IPS DF 6.9 (cell line): ENCODE measurements at places on chromosomes 6 and 20.
A peak's percentile ranks its signal among the peaks of the same experiment; 100 is the strongest.

DNA sequence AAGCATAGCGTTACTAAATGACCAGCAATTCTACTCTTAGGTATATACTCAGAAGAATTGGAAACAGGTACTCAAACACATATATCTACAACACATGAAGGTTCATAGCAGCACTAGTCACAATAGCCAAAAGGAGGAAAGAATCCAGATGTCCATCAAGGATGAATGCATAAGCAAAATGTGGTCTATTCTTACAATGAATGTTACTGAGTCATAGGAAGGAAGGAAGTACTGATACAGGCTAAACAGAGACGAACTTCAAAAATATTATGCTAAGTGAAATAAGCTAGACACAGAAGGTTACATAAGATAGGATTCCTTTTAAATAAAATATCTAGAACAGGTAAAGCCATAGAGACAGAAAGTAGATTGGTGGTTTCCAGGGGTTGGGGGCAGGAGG, 93.5 kb downstream of the MAP3K7 start:
- DNase-seq, result no peak

GRCh38 chr6:36340618-36341454, 4.1 kb upstream of the BNIP5 start:
- DNase-seq, result no peak

- DNase-seq, result no peak
Measured at GRCh38 chr20:49483018-49483695, 689 bp upstream of the KCNB1 start.

DNA sequence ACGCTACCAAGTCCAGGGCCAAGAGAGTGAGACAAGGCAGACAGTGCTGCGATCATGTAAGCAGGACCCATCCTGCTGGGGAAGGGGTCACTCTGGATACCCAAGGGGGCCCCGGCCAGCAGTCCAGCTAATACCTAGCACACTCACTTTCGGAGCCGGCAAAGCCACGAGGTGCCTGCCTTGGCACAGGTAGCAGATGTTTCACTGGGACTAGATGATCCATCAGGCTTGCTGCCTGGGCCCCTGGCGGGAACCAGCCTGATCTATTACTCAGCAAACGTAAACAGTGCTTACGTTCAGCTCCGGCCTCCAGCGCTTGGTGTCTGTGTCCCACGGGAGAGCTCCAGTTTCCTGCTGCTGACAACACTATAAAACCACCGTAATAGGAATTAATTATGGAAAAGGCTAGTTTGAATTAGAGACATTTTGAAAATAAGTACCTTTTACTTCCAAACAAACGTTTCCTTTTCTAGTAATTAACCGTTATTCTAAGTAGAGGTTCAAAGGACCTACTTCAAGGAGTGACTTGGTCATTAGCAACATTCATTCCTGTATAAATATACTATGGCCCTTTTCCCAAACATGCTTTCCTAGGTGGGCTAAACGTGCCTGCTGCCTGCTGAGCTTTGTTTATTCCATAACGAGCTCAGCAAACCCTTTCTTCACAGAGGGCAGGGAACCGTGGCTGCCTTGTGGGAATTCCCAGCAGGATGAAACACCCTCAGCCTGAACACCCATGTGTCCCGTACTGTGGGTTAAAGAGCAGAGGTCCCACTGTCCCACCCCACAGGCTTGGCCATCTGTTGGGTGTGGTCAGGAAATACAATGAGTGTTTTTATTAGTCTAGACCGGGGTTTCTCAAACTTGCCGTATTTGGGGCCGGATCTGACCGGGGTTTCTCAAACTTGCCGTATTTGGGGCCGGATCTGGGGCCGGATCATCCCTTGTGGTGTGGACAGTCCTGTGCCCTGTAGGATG, 18.4 kb downstream of the SLC22A23 start:
- DNase-seq, result no peak

- DNase-seq, result no peak
Measured at GRCh38 chr6:137017081-137017480, 27.7 kb downstream of the IL20RA start.

GRCh38 chr6:140601021-140601808, 1226.8 kb upstream of the CITED2 start:
- no peak for DNase-seq

DNA sequence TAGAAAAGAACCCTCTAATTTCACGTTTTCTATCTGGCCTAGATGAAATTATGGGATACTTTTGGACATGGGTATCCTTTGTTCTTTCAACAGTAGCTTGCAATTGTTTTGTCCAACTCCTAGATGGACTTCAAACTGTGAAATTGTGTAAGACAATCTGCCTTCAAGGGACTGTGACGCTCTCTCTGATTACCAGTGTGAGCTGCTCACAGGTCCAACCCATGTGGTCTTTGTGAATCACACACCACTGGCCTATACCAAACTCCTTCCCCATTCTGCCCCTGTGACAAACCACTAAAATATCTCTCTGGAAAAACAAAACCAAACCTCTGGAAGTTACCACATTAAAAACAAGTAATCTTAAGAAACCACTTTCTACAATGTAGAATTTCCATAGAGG, 59.5 kb downstream of the NINL start:
- DNase-seq, result no peak

GRCh38 chr6:169288591-169288990, 34.9 kb upstream of the THBS2 start:
- DNase-seq, result no peak

- DNase-seq, result no peak
Measured at GRCh38 chr6:170378502-170378901, 71.9 kb downstream of the FAM120B start.

DNA sequence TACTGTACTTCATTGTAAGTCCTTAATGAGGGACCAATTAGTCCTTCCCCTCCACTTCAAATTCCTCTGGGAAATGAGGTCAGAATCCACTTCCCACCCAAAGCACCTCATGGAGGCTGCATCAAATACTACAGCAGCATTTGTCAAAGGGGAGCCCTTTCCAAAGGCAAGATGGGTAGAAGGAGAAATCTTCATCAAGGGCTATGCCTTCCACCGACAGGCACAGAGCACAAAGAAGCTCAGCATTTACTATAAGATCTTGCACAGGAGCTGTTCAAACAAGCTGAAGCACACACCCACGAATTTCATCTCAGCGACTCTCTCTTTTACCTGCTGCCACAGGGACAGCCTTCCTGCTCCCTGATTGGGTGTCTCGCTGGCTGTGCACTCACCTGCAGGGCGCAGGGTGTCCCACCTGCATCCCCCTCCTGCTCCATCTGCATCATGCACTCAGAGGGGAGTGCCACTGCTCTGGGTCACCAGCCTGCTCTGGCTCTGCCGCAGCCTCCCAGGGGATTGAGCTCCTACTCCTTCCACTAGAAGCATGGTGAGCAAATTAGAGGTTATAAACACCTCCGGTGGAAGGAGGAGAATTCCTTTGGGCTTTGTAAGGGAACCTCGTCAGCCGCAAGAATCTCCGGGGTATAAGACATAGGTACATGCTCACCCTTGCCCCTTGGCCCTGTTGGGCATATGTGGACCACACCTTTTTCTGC, 164.5 kb downstream of the ATXN1 start:
- no peak for DNase-seq

GRCh38 chr20:24991897-24992486, 559 bp downstream of the APMAP start:
- DNase-seq, result no peak

GRCh38 chr6:149854532-149854931, 9.6 kb downstream of the LRP11 start:
- no peak for DNase-seq

GRCh38 chr6:7414811-7415210, 25.2 kb downstream of the RIOK1 start:
- DNase-seq, result no peak

GRCh38 chr20:43934833-43935232, 20.2 kb downstream of the TOX2 start:
- no peak for DNase-seq

- no peak for DNase-seq
Measured at GRCh38 chr20:38842026-38842425, 36.5 kb downstream of the PPP1R16B start.

GRCh38 chr6:21665392-21666200, 72.0 kb downstream of the SOX4 start:
- peak; percentile 76 for DNase-seq

DNA sequence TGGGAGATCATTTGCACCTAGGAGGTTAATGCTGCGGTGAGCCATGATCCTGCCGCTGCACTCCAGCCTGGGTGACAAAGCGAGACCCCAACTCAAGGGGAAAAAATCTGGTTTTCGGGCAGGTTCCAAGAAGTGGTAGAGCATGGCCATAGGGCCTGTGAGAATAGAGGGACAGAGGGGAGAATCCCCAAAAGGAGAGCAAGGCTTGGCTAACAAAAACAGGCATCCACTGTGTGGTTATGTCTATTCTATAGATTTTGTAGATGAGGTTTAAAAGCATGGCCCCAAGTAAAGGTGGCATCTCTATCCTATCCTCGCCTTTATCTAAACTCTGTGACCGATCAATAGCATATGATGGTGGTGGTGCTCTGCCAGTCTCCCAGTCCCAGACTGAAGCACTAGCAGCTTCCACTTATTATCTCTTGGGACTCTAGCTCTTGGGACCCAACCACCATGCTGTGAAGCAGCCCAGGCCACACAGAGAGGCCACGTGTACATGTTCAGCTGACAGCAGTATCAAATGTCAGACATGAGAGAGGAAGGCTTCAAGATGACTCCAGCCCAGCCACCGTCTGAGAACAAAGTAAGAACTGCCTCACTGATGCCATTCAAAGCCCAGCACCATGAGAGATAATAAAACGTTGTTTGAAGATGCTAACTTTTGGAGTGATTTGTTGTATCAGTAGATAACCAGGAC, 27.7 kb downstream of the EIF2S2 start:
- DNase-seq, result no peak

- no peak for DNase-seq
Measured at GRCh38 chr6:16766836-16767745, 5.8 kb upstream of the ATXN1 start.

GRCh38 chr20:20946122-20946759, 159.9 kb downstream of the LINC00237 start:
- no peak for DNase-seq

DNA sequence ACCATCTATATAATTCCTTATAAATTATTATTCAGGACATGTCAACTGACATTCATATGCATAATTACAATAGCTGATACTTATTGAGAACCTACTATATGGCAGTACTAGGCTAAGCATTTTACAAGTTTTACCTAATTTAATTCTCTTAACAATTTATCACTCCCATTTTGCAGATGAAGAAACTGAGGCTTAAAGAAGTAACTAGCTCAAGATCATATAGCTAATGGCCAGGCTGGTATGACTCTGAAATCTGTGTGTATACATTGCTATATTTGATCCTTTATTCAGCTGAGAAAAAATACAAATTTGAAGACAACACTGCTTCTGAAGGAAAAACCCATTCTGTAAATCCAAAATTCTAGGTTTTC, 85.0 kb downstream of the CRYBG1 start:
- no peak for DNase-seq

GRCh38 chr6:29680416-29680815, 536 bp downstream of the ZFP57 start:
- DNase-seq, result no peak

GRCh38 chr6:81682235-81682795, 70.2 kb downstream of the TENT5A start:
- no peak for DNase-seq

- DNase-seq, result no peak
Measured at GRCh38 chr6:22929311-22929985, 360.1 kb downstream of the HDGFL1 start.

DNA sequence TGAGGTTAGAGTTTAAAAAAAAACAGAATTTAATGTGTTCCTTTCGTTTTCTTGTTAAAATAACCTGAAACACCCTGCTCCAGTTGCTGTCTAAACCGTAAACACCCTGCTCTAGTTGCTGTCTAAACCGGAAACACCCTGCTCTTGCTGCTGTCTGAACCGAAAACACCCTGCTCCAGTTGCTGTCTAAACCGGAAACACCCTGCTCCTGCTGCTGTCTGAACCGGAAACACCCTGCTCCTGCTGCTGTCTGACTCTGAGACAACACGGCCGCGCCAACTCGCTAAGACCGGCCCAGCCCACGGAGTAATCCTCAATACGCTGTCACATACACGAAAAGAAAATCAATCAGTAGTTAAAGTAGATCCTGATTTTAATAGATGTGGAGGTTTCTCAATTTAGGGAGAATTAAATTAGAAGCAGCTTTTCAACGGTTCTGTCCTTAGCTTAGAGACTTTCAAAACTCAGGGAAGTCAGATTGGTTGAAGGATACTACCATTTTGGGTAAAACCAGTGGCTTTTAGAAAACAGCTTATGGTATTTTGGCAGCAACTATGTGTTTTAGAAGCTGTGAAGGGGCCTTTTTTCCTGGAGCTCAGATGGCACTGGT, 98.3 kb downstream of the RAMACL start:
- DNase-seq, result no peak

DNA sequence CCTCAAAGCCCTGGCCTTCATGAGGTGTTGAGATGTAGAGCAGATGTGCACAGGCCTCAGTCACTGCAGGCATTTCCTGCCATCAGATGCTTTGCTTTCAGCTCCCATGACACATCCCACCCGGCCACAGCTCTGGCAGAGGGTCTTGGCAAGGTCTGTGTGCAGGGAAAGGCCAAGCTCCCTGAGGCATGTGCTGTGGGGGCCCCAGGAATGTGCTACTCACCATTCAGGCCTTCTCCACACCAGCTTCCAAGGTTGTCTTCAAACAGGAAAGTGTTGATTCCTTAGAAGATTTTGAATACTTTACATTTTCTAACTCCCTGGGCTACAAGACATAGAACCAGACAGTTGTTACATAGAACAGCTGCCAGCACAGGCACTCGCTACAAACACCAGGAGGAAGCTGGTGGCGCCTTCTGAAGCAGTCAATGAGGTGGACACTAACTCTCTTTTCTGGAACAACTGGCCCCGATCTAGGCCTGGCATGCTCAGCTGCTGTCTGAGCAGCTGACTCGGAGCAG, 27.8 kb downstream of the CASS4 start:
- DNase-seq, result no peak

- no peak for DNase-seq
Measured at GRCh38 chr20:10715035-10715434, 41.2 kb upstream of the JAG1 start.

DNA sequence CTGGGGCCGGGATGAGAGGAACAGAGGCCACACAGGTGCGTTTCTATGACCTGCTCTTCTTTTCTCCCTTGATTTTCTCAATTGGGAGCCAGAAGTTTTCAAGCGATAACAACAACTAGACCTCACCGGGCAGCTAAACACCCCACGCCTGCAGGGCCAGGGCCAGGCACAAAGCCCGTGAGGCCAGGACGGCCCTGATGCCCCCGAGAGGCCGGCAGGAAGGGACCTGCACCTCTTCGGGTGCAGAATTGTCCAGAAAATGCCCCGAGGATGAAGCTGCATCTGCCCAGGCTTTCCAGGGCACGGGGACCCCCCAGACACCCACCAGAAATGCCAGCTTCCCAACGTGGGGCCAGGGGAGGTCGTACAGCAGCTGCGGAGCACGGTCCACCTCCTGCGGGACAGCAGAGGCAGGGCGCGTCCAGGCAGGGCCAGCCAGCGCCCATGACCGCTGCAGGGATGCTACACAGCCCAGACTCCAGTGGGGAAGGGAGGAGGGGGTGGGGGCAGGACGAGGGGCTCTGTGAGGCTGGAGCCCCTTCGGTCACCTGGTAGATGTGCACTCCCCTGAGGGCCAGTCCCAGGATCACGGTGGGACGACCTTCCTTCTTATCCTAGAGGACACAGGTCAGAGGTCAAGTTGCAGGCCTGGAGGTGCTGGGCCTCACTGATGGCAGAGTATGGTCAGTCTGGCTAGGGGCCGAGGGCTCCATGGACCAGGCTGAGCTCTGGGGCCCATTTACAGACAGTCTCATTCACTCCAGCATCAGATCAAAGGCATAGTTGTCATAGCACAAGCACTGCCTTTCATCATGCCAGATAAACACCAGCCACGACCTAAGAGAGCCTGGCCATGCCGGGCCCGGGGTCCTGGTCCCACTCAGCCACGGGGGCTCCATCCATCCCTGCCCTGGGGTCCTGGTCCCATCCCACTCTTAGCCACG, 16.4 kb downstream of the FRMD1 start:
- no peak for DNase-seq
